ENCODE measurements at places on chromosomes 5 and 9.

DNA sequence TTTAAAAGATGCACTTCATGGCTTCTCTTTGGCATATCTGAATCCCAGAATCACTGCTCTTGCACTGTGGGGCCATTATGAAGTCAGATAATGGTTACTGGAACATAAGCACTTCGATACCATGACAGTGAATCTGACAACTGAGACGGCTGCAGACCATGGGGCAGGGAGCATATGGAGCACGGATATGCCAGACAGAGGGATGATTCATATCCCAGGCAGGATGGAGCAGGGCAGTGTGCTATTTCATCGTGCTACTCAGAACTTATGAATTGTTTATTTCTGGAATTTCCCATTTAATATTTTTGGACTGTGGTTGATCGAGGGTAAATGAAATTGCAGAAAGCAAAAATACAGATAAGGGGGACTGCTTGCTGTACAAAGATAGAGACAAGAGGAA, 145.0 kb downstream of the EGFLAM start:
- no peak for ATAC-seq

DNA sequence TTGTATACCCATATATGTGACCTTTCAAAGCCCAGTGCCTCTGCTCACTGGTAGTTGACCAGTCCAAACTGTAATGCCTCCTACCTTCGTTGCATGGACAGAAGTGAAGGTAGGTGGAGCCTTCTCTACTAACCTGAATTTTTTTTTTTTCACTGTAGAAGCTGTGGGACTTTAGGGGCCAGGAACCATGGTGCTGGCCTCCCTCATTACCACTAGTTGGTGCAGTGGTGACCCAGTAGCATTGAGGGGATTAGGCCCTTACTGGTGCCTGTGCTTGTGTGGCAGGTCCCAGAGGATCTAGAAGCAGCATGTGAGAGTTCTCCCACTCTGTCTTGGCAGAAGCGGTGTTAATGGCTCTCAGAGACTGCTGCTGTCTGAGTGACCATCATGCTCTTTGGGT, 2.3 kb downstream of the RALGPS1 start:
- ATAC-seq, result no peak

DNA sequence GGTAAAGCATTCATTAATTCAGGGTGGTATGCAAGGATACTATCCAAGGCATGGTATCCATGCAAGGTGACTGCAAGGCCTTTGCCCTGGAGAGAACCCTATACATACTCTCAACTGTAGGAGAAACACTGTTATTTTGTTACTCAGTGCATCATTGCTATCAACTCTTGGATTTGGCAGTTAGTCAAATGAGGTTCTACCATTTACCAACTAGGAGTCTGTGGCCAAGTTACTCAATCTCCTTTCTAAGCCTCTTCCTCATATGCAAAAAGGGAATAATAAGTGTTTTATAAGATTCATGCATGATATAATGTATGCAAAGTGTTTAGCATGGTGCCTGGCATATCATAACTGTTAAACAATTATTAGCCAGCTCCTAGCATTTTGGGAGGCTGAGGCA, 4.0 kb downstream of the PCDHGC3 start:
- ATAC-seq, result no peak

DNA sequence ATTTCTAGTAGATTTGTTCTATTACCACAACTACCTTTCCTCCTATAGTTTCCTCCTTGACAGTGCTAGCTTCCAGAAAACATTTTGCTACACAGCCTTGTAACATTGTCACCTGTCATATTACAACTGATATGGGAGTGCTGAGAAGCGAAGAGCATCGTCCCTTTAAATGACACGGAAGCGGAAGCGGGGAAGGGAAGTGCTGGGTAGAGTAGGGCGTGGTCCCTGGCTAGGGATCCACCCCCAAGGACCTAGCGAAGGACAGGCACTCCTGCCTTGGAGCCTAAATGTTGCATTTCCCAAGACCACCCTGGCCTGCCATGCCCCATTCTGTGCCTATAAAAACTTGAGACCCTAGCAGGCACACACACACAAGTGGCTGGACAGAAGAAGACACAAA, 57.4 kb upstream of the RANBP6 start:
- no peak for ATAC-seq

DNA sequence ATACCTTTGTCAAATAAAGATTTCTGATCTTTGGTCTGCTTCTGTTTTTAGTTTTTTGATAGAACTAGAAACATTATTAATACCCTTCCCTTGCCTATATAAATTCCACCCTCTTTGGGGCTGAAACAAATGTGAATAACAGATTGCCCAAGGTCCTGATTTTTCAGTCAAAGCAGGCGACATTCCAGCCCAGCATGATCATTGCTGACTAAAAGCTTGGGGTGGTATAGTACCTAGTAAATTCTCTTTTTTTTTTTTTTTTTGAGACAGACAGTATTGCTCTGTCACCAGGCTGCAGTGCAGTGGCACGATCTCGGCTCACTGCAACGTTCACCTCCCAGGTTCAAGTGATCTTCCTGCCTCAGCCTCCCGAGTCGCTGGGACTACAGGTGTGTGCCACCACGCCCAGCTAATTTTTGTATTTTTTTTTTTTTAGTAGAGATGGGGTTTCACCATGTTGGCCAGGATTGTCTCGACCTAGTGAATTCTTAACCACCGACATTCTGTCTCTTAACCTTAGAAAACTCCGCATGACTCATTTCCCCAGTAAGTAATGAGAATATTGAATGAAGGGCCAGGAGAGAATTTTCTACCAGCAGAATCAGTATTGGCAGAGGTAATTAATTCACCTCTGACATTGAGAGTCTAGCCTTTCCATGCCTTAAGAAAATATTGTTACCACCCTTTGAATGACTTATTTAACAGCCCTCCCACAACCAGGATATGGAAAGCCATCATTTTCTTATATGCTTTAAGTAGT, 226.4 kb downstream of the GNA14 start:
- no peak for ATAC-seq

DNA sequence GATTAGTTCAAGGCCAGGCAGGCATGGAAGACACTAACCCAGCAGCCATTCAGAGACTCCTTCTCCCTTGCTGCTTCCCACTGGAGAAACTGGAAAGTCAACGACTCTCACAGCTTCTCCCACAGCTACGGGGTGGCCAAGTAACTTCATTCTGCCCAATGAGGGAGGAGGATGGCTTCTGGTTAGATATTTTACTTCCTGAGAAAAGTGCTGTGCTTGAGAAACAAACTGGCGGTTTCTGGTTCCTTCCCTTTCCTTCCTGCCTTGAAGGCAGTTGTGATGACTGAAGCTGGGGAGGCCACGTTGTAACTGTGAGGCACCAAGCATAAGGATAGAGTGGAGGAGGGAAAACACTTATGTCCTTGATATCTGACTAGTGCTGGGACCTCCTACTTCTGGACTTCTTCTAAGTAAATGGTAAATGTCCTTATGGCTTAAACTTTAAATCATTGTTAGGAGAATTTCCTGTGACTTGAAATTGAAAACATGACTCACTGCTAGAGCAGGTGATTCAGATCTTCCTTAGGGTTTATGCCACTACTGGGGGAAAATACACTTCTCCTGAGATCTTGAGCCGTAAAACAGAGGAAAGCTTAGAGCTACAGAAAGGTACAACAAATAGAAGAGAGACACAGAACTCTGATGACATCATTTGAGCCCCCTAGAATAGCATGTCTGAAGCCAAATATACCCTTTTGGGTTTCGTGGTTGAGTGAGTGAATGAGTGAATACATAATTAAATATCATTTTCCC, 3.1 kb upstream of the GNPDA1 start:
- ATAC-seq, result peak; percentile 47

GRCh38 chr5:53429706-53430105, 50.7 kb upstream of the FST start:
- no peak for ATAC-seq

DNA sequence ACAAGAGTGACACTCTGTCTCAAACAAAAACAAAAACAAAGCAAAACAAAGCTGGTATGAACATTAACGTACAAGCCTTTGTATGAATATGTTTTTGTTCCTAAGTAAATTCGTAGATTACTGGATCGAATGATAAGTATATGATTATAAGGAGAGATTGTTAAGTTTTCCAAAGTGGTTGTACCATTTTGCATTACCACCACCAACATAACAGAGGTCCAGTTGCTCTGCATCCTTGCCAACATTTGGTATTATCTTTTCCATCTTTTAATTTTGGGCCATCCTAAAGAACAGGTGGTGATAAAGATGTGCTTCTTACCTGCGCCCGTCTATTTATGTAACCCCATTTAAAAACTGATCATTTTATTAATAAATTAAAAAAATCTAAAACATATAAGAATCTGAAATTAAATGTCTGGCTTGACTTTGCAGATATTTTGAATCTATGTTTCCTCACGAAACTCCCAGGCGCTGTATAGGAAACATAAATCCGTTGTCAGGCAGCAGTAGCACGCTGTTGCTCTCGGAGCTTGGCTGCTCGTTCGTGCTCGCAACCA, 593 bp upstream of the NAA35 start:
- ATAC-seq, result no peak

DNA sequence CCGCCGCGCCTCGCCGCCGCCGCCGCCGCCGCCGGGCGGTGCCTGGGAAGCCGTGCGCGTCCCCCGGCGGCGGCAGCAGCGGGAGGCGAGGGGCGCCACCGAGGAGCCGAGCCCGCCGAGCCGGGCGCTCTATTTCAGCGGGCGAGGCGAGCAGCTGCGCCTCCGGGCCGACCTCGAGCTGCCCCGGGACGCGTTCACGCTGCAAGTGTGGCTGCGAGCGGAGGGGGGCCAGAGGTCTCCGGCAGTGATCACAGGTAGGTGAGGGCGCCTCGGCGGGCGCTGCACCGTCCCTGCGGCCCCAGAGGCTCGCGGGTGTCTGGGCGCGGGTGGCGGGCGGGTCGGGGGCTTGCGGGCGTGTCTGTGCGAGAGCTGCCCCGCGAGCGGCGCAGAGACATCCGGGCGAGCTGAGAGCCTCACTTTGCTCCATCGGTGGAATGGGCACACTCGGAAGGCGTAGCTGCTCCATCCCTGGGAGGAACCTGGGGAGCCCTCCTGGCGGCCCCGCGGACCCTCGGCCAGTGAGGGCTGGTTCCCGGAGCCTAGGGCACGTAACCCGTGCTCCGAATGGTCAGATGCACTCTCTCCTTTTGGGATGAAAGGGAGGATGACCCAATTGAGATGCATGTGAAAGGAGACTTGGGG, 864 bp downstream of the PAPPA start:
- ATAC-seq, result no peak

DNA sequence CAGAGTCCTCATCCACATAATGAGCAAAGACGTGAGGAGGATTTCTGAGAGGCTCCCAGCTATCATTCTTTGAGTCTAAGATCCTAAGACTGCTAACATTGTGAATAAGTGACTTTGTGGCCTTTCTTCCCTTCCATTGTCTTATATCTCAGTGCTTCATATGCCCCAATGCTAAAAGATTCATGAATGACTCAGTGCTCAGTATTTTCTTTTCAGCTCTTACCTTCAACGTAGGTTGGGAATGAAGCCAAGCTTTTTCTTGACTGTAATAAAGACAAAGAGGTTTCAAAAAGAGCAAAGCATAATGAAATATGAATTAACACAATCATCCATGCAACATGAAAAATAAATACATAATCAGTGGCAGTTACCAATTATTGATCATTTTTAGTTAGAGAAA, 146.4 kb downstream of the ENTREP1 start:
- ATAC-seq, result no peak

GRCh38 chr5:54956922-54957321, 28.5 kb downstream of the ESM1 start:
- no peak for ATAC-seq

- ATAC-seq, result no peak
Observed at GRCh38 chr5:127040796-127041520, 10.6 kb upstream of the MARCHF3 start.

- no peak for ATAC-seq
Observed at GRCh38 chr9:102609461-102609860, 385.7 kb upstream of the CYLC2 start.

GRCh38 chr5:4220016-4220415, 624.4 kb downstream of the IRX1 start:
- no peak for ATAC-seq

GRCh38 chr5:52690236-52690768, 97.4 kb upstream of the ITGA1 start:
- no peak for ATAC-seq

All from stimulated activated memory B cell treated with anti-CD40 and anti-IgM and Interleukin-4, amounts not matched to agents 10 μg/mL and 1 μg/mL and 100 μg/mL, for 72 hours (primary cell).